ENCODE measurements at places on chromosomes 2 and 18. TPM values are rescaled to one million over a fixed set of nuclear protein-coding genes. Genes with fewer than 3 reads are reported as not detected.

Gene CYP26B1
- 4.5 TPM for polyA plus RNA-seq

Gene HOXD12
- polyA plus RNA-seq = not detected

Gene ASIC4
- polyA plus RNA-seq = not detected

Gene SKOR2
- 0.01 TPM for polyA plus RNA-seq

Gene DNAJC5G
- 0.83 TPM for polyA plus RNA-seq

Gene ADD2
- polyA plus RNA-seq = 0.29 TPM

Gene HS1BP3
- 12.0 TPM for polyA plus RNA-seq

Gene LBX2
- not detected for polyA plus RNA-seq

Gene MIB1
- polyA plus RNA-seq = 10.3 TPM

Gene SPDYA
- polyA plus RNA-seq = 0.53 TPM

Measured in ovary (tissue), 10 donors.